HEK293T (cell line): ENCODE measurements at places on chromosomes 2 and 18.

DNA sequence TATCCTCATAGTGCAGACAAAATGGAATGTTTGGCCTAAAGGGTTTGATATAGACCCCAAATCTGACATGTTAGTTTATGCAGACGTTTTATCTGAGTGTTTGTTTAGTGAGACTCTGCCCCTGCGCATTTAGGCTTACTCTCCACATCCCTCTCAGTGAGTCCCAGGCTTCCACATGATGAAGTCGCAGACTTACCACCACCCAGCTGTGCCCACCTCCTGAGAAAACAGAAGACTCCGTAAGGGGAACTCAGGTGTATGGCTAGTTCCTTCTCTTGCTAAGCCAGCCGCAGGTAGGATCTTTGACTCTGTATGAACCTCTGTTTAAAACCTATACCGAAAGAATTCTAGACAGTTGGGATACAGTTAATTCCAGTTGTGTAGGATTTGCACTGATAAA lies 272.6 kb downstream of the PTGR3 start:
- no peak for DNase-seq

DNA sequence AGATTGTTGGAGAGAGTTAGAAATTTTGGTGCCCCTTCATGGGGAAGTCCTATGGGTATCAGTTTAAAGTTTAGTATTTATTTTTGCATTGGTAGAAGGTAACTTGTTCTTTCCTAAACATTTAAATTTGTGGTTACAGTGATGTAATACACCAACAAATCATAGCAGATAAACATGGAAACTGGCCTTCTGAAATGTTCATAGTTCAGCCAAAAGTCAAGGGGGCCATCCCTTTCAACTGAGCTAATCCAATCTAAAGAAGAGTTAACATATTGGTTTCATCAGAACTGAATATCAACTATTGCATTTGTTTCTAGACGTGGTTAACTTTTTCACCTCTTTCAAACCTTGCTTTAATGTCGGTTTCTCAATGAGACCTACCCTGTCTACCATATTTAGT lies 46.3 kb downstream of the PPP1R1C start:
- no peak for DNase-seq

DNA sequence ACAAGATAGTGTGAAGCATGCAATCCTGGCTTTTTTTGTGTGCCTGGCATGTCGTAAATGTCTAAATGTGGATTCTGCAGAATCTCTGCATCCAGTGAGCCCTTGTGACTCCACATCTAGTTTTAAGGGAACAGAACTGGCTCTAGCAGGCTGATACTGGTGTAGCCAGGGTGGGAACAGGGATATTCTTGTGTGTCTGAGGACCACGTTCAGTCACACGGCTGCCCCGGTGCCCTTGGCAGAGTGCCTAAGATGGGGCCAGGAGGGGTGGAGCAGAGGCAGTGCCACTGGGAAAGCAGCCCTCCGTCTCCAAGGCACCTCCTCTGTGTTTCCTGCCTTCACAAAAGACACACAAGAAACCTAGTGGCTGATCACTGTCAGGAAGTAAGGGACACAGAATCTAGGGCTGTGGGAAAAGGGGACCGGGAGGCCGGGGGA lies 91.5 kb upstream of the PARD3B start:
- DNase-seq, result peak; percentile 32

DNA sequence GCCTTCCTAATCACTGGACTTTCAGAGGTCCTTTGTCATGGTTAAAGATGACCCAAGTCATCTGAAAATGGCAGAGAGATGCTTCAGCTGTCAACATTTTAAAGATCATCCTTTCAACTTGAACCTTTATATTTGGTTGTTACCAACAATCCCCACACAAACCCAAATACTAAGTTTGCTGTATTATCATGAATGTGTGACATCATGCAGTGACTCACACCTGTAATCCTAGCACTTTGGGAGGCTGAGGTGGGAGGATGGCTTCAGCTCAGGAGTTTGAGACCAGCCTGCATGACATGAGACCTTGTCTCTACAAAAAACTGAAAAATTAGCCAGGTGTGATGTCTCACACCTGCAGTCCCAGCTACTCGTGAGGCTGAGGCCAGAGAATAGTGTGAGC lies 55.2 kb upstream of the NRP2 start:
- DNase-seq, result no peak

DNA sequence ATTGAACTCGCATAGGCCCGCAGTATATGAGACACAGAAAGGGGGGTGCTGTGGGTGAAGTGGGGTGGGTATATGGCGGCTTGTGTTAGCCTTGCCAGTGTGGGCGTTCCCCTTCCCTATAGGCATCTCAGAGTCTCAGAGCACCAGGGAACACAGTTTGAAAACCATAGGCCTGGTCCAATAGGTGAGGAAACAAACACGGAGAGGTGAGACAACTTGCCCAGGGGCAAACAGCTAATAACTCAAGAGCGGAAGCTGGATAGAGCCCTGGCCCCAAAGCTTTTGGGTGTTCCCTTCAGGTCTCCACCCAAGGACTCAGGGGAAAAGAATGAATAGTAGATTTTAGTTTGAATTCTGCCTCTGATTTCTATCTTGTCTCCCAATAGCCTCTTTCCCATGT lies 7.9 kb downstream of the LIPG start:
- no peak for DNase-seq

DNA sequence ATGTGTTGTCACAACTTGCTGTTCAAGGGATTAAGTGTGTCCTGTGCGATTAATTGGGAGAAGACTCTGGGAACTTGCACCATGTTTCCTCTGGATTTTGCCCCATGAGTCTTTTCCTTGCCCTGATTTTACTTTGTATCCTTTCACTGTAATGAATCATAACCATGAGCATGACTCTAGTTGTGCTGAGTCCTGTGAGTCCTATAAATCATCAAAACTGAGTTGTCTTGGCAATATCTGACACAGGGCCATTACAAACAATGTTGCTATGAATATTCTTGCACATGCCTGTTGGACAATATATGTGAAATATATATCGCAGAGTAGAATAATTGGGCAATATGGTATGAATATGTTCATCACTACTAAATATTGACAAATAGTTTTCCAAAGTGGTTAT lies 56.5 kb upstream of the COL5A2 start:
- no peak for DNase-seq

DNA sequence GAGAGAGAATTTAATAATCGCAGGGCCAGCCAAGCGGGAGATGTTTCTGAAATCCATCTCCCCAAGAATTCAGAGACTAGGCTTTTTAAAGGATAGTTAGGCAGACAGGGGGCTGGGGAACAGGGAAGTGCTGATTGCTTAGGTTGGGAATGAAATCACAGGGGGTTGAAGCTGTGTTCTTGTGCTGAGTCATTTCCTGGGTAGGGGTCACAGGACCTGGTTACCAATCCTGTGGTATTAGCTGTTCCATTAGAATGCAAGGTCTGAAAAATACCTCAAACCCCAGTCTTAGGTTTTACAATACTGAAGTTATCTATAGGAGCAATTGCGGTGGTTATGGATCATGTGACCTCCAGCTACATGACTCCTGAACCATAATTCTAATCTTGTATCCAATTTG lies 4.6 kb downstream of the SP140 start:
- DNase-seq, result no peak

DNA sequence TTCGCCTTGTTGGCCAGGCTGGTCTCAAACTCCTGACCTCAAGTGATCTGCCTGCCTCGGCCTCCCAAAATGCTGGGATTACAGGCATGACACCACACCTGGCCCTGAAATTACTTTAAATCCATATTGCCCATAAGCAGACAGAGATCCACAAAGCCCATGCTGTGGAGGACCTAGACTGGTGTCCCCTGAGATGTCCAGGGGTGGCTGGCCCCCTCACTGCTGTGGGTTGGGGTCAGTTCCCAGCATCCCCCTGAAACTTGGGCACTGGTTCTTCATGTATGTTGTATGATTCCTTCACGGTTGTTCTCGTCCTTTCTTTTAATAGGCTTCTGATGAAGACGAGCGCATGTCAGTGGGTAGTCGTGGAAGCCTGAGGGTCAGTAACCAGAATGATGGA lies 78.1 kb upstream of the RBM44 start:
- DNase-seq, result no peak

GRCh38 chr18:11578799-11579198 lies 30.6 kb upstream of the SLC35G4 start:
- DNase-seq, result no peak

DNA sequence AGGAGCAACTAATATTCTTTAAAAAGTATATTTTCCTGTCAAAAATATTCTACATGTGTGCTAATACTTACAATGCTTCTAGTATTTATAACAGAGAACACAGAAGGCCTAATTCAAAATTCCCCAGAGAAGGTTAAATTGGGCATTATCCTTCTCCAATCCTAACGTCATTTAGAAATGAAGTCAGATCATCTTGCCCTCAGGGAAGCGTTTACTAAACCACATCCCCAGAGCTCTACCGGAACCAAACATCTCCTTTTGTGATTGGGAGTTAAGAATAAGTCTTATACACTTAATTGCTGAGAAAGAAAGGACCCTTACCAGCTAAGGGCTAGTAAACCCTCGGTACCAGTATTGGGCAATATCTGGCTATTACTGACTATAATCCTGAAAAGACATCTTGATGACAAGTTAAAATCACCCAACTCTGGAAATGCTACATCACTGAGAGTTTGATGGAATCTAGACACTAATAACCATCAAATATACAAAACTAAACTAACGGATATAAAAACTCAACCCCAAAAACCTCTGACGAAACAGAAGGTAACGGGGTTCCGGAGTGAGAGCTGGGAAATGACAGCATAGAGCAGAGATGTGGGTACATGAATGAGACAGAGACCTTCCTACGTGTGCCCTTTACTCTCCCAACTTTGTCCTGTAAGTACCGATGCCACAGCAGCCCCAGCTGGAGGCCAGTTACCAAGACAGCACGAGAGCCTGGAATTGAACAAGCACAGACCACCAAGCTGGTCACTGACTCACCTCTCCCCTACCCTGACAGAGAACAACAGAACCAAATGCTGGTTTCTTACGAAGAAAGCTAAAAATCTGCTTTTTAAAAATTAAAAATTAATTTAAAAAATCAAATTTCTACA lies 35.0 kb downstream of the WDSUB1 start:
- no peak for DNase-seq
